Foreskin keratinocyte (primary cell): ENCODE measurements at places on chromosomes 7 and 10. TPM values are rescaled to one million over a fixed set of nuclear protein-coding genes. Genes with fewer than 3 reads are reported as not detected.

- no peak for DNase-seq
These were observed 111.2 kb upstream of the KLF6 start for GRCh38 chr10:3896161-3896560.

DNA sequence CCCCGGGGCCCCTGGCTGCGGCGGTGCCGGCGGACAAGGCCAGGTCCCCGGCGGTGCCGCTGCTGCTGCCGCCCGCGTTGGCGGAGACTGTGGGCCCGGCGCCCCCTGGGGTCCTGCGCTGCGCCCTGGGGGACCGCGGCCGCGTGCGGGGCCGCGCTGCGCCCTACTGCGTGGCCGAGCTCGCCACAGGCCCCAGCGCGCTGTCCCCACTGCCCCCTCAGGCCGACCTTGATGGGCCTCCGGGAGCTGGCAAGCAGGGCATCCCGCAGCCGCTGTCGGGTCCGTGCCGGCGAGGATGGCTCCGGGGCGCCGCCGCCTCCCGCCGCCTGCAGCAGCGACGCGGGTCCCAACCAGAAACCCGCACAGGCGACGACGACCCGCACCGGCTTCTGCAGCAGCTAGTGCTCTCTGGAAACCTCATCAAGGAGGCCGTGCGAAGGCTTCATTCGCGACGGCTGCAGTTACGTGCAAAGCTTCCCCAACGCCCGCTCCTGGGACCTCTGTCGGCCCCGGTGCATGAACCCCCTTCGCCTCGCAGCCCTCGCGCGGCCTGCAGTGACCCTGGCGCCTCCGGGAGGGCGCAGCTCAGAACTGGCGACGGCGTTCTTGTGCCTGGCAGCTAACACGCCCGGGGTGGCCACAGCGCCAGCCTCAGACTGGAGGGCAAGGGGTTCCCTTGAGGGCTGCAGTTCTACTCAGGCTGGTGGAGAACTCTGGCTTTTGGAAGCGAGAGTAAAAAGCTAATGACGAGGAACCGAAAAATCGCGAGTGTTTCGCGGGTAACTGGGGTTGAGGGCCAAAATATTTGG lies 804 bp downstream of the FRAT1 start:
- no peak for DNase-seq

DNA sequence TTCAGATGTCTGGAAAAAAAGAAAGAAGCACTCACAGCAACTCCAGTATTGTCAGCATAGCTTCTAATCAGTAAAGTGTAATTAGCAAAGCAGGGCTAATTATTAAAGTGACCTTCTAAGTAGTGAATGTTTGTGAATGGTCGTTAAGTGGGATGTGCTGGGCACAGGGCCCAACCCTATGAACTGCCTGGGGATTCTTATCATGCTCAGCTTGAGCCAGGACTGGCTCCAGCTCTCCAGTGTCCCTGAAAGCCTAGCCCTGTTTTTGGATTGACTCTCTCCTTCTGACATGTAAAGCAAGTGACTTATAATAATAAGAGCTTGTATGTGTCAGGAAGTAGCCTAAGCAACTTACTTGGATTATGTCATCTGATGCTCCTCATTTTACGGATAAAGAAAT lies 9.5 kb upstream of the TBX20 start:
- DNase-seq = no peak

DNA sequence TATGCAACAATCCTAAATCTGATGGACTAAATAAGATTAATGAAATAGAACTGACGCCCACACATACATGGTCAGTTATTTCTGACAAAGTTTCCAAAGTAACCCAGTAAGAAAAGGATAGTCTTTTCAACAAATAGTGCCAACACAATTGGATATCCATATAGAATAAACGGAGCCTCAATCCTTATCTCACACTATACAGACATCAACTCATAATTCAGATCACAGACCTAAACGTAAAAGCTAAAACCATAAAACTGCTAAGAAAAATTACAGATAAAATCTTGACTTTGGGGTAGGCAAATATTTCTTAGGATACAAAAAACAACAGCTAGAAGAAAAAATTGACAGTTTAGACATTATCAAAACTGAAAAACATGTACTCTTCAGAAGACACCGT lies 8.5 kb downstream of the CACUL1 start:
- DNase-seq = no peak

PLA2G12B gene
- not detected in 2 replicates for polyA plus RNA-seq
